ENCODE measurements at places on chromosomes 12 and 14. TPM values are rescaled to one million over a fixed set of nuclear protein-coding genes. Genes with fewer than 3 reads are reported as not detected.

DNA sequence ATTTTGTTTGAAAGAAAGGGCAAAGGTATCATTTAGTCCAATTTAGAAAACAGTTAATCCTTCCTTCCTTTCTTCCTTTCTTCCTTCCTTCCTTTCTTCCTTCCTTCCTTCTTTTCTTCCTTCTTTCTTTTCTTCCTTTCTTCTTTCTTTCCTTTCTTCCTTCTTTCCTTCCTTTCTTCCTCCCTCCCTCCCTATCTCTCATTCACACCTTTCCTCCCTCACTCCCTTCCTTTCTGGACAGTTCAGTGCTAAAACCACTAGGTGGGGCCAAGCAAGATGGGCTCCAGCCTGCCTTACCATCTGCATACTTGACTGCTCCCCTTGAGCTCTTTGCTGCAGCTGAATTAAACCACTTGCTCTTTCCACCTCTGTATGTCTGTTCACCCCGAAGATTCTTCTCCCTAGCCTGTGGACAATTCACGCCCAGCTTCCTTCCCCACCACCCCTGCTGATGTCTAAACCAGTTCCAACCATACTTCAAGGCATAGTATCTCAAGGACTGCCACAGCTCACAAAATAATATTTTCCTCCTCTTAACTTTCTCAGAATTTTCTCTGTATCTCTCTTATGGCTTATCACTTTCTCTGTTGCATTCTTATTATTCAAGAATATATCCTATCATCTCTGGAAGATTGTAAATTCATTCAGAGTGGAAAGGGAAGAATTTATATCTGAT is 78.0 kb downstream of the DBX2 start:
- no peak for DNase-seq

GRCh38 chr12:25087596-25087995 is 107.4 kb downstream of the DNAI7 start:
- no peak for DNase-seq

Gene PLA2G1B
- polyA plus RNA-seq, result 0.33 TPM

DNA sequence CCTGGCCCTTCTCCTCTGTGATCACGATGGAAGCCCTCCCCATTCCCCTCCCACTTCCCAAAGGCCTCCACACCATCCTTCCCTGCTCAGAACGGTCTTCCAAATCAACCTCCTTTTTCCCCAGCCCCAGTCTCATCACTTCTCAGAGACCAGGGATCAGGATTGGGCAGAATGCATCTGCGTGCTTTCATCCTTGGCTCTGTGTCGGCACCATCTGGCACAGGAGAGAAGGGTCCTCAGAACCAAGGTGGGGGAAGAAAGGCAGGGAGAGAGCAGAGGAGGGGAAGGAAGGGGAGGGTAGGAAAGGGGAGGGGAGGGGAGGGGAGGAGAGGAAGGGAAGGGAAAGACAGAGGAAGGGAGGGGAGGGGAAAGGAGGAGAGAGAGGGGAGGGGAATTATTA is 52.4 kb upstream of the FICD start:
- no peak for DNase-seq

DNA sequence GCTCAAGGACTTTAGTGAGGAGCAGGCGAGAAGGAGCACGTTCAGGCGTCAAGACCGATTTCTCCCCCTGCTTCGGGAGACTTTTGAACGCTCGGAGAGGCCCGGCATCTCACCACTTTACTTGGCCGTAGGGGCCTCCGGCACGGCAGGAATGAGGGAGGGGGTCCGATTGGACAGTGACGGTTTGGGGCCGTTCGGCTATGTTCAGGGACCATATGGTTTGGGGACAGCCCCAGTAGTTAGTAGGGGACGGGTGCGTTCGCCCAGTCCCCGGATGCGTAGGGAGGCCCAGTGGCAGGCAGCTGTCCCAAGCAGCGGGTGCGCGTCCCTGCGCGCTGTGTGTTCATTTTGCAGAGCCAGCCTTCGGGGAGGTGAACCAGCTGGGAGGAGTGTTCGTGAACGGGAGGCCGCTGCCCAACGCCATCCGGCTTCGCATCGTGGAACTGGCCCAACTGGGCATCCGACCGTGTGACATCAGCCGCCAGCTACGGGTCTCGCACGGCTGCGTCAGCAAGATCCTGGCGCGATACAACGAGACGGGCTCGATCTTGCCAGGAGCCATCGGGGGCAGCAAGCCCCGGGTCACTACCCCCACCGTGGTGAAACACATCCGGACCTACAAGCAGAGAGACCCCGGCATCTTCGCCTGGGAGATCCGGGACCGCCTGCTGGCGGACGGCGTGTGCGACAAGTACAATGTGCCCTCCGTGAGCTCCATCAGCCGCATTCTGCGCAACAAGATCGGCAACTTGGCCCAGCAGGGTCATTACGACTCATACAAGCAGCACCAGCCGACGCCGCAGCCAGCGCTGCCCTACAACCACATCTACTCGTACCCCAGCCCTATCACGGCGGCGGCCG is 1.1 kb downstream of the PAX9 start:
- no peak for DNase-seq

DNA sequence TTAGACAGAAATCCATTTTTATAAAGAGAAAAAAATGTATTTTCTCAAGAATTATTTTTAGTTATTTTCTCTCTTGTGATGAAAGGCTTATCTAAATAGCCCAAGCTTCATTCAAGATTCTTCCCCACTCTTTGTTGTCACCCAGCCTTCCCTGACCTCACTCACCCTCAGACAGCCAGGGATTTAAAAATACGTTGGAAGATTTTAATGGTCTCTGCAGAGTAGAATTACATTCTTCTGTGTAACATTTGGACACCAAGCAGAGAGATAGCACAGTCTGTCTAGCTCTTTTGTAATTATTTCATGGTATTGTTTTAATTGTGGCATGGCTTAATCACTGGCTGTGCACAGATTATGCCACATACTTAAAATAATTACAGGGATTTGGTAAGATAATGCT is 130.3 kb downstream of the IGF1 start:
- no peak for DNase-seq

Gene TBPL2
- 0.11 TPM for polyA plus RNA-seq
